ENCODE measurements at places on chromosomes 1 and 21.
A peak's percentile ranks its signal among the peaks of the same experiment; 100 is the strongest.

DNA sequence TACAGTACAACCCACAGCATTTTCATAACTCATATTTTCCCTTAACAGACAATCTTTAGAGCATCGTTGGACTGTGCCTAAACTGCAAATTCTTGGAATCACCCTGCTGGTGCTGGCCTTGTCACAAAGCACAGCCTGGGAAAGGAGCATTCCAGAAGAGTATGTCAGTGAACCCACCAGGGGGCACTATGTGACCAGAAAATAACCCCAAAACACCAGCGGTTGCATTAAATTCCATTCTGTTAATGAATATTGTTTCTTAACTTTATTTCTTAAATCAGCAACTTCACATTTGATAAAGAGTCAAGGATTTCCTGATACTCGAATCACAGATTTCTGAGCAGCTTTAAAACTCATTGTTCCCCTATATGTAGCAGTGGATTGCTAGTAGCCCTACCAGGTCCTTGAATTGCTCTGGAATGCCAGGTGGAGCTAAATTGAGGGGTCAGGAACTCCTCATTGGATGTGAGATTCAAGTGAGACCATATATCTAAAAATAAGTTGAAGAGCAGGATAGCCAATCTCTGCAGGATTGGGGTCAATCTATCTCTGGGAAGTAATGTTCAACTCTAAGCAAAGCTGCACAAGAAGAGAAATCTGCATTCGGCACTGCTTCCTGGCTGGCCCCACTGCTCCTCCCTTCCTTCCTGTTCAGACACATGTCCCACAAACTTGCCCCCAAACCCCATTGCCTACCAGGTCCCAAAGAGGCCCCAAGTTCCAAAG, 12.7 kb upstream of the RAB4A start:
- DNase-seq: peak; percentile 54

DNA sequence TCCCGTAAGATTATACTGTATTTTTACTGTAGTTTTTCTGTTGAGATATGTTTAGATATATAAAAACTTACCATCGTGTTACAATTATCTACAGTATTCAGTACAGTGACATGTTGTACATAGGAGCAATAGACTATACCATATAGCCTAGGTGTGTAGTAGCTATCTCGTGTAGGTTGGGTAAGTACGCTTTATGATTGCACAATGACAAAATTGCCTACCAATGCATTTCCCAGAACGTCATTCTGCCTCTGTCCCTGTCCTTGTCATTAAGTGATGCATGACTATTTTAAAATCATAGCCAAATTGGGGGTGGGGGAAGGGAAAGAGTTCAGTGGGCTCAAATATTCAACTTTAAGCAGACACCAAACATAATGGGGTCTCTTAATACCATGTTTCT, 233.8 kb upstream of the TMEM51 start:
- DNase-seq: no peak

GRCh38 chr1:52141513-52142219, at the start of gene ZFYVE9:
TSS of gene ZFYVE9 (plus strand) at chr1:52142089. CDS start at chr1:52233207, 91,118 bp downstream.
- DNase-seq: peak; percentile 74

- no peak for DNase-seq
Measured at GRCh38 chr1:164590592-164590991, 31.6 kb downstream of the PBX1 start.

- DNase-seq: no peak
Measured at GRCh38 chr1:45792744-45793143, 10.7 kb upstream of the MAST2 start.

- DNase-seq: no peak
Measured at GRCh38 chr1:170910273-170910672, 25.1 kb upstream of the MROH9 start.

GRCh38 chr1:8629241-8630091, 188.0 kb downstream of the RERE start:
- no peak for DNase-seq

DNA sequence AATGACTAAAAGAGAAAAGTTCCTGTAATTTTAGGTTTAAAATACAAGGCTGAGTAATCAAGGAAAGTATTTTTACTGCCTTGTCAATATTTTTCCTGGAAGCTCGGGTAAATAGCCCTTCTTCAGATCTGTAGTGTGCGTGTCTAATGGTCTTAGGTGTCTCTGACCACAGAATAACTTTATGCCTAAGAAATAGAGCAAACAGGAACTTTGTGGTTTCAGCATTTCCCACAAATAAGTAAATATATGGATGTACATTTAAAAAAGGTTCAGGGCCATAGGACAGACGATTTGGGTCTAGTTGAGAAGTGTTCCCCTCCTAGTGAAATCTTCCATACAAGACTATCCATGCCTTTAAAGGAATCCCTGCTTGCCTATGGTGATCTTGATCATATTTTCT, 107.0 kb downstream of the ZC3H11B start:
- no peak for DNase-seq

- DNase-seq: no peak
Measured at GRCh38 chr21:18153063-18153462, 91.6 kb upstream of the CHODL start.

DNA sequence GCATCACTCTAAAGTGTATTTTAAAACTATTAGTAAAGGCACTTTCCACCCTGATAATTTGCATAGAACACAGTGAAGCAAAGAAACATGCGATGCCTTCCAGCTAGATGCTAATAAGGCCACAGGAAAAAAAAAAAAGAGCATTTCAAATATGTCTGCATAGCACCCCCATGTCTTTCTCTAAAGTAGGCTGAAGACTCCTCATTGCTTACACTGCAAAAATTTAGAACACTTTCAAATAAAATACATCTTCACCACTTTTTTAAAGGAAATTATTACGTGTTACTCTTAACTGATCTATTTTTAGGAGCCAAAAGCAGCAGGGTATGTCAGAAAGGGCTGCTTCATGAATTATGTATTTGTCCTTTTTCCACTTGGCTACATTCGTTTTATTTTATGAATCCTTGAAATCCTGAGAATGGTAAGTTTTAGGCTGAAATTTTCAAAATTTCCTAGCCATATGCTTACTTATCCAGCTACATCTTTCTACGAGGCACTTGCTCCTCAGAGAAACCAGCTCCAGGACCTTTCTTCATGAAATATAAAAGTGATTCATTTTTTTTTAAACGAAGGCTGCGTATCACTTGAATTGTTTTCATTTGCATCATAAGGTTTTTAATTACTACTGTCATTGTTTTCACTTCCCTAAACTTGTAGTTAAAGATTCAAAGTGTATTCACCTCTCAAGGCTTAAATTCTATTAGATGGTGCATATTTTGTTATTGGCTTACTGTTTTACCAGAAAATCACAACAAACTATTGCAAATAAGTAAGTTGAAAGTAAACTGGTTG, 513.0 kb downstream of the PTPRC start:
- no peak for DNase-seq

DNA sequence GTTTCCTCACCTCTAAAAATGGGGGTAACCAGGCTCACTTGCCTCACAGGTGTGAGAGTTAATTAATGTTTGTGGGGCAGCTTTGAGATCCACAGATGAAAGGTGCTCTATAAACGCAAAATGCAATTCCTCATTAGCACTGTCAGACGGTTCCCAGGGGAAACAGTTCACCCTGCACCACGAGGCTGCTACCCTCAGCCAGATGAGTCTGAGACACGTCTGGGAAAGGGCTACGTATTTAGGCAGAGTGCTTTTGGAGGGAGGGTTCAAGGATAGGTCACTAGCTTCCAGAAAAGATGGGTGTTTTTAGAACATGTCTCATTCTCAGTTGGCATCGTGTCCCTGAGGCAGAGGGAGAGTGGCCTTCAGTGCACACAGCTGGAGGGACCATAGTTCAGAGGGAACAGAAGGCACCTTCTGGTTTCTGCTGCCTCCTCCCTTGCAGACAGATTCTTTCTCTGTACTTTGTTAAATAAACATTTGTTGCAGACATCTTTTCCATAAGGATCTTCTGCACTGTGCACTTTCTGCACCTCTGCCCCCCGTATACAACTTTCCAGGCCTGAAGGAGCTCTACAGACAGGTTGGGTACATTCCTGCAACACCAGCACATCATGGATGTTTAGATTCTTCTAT, 139.9 kb downstream of the CLIC6 start:
- peak; percentile 15 for DNase-seq
